ENCODE measurements at places on chromosomes 7 and 10.

DNA sequence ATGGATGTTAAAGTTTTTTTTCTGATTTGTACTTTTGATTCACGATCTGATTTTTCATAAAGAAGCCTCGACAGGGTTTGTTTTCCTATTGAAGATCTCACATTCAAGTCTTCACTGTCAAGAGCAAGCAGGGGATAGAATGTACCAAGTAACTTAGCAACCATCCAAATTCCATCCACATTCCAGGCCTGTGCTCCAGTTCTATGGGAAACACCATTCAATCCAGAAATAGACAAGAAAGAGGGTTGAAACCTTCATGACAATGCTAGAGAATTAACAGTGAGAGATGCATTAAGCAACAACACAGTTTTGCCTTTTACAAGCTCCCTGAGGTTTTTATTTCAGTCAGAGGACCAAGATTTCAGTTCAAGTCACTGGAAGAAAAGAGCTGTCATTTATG lies 300.2 kb downstream of the NEBL start:
- DNase-seq = no peak

GRCh38 chr10:118835682-118836326 lies 81.0 kb upstream of the CACUL1 start:
- DNase-seq = no peak

GRCh38 chr10:104337521-104337984 lies 712 bp downstream of the ITPRIP start:
- DNase-seq = no peak

- no peak for DNase-seq
Observed at GRCh38 chr10:45419676-45420025, 45.6 kb downstream of the ALOX5 start.

DNA sequence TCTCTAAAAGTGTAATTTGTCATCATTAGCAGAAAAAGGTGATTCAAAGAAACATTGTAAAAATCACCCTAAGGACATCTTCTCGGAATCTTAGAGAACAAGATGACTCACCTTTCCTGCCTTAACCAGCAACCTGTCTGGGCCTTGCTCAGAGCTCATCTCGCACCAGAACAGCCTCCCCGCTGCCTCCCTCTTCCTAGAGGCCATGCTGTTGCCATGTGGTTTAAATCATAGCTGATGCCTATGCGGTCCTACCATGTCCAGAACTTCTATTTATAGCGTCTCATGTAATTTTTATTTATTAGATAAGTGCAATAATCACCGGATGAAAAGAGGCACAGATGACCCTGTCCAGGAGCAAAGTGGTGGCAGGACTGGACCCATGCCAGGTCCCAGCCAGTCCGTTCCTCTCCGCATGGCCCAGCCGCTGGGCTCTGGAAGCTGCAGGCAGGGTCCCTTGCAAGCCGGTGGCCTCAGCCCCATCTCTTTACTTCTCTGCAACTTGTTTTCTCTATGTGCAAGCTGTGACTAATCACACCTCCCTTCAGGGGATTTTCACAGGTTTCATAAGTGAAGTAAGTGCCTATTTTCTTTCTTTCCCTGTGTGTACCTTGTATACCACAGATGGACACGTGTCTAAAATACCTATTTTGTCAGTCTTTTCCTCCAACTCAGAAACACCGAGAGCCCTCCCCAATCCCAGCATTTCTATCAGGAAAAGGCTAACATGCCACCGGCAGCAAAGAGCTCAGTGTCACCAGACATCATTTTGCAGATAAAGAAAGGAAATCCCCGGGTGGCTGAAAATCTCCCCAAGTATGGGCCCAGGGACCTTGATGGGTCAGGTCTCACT lies 27.1 kb downstream of the KLF6 start:
- DNase-seq = no peak

GRCh38 chr7:28106321-28106829 lies 74.2 kb downstream of the JAZF1 start:
- no peak for DNase-seq

GRCh38 chr10:5360318-5360915 lies 4.3 kb upstream of the UCN3 start:
- DNase-seq = no peak

DNA sequence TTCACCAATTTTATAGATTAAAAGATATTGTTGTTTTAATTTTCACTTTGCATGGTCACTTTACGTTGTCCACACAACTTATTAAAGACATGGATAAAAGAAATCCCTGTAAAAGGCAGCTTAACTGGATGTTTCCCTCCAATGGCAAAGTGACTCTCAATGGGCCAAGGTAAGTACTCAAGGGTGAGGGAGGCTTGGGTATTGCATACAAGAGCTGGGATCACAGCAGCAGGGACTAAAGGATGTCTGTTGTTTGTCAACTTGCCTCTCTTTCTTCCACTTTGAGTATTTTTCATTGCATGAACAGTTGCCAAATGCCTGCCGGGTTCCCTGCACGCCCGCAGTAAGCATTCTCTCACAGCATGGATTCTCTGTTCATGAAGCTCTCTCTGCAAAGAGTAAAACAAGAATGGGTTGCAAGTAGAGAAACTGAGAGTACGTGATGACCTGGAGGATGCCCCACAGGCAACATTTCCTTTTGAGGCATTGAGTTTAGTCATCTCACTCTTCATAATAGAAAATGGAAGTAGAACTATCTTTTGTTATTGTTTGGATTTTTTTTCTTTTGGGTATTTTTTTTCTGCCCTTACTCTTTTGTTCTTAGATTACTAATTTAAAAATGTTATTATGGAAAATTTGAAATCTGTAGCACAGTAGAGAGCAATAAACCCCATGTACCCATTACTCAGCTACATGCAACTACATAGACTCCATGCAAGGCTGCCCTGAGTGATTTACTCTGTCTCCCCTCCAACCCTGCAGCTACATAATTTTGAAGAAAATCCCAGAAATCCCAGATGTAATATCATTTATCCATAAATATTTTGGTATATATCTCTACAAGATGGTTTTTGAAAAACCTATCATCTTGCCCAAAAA lies 26.3 kb downstream of the GPR141 start:
- DNase-seq = no peak

GRCh38 chr7:28228396-28228795 lies 47.8 kb upstream of the JAZF1 start:
- DNase-seq = no peak

DNA sequence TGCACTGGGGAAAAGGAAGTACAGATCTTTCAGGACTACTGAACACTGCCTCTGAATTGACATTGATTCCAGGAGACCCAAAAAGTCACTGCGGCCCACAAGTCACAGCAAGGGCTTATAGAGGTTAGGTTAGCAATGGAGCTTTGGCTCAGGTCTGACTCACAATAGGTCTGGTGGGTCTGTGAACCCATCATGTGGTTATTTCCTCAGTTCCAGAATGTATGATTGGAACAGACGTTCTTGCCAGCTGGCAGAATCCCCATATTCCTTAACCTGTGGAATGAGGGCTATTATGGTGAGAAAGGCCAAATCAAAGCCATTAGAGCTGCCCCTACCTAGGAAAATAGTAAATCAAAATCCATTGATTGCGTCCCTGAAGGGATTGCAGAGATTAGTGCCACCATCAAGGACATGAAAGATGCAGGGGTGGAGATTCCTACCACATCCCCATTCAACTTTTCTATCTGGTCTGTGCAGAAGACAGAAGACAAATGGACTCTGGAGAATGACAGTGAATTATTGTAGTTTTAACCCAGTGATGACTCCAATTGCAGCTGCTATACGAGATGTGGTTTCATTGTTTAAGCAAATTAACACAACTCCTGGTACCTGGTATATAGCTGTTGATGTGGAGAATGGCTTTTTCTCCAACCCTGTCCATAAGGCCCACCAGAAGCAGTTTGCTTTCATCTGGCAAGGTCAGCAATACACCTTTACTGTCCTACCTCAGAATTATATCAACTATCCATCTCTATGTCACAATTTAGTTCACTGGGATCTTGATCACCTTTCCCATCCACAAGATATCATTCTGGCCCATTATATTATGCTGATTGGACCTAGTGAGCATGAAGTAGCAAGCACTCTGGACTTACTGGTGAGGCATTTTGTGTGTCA lies 44.5 kb upstream of the PIK3CG start:
- DNase-seq = no peak

DNA sequence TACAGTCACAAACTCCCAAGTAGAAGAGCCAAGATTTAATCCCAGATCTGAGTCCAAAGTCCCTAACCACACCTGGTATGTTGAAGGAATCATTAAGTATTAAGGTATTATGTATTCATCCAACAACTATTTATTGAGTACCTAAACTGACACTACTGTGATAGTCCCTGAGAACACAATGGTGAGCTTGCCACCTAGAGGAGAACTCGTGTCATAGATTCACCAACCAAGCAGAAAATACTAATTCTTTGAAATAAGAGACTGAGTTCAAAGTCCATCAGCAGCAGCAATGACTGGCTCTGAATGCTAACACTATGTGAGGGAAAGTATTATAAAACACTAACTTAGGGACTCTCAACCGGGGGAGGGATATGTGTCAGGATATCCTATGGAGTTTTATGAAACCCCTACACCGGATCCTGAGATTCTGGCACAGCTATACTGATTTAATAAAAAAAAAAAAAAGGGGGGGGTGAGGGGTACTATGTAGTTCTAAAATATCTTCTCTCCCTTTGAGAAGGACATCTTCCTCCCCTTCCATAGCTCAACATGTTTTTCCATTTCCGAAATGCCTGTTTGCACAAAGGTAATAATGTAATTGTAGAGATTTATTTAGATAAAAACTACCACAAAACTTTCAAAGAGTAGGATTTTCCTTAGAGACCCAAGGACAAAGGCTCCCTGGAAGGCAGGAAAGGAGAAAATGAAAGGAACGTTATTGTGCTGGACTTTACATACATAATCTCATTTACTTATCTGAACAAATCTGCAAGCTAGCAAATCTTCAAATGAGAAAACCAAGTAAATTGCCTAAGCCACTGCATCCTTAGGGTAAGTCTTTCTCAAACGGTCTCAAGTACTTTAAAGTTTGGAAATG lies 1.6 kb downstream of the NCOA4 start:
- no peak for DNase-seq

GRCh38 chr10:122333037-122333436 lies 41.5 kb upstream of the PLEKHA1 start:
- no peak for DNase-seq

DNA sequence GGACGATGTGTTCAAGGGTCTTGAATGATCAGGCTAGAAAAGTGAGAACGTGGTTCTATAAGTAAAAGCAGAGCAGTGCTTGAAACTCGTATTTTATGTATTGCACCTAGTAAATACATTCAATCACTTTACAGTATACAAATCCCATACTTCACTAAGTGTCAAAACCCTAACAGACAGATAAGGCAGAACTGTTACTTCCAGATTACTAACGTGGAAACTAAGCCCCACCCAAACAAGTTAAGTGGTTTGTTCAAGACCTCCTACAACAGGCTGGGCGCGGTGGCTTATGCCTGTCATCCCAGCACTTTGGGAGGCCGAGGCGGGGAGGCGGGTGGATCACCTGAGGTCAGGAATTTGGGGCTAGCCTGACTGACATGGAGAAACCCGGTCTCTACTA lies 9.2 kb upstream of the MYO1G start:
- DNase-seq = no peak

GRCh38 chr7:85452674-85453073 lies 265.8 kb upstream of the SEMA3D start:
- DNase-seq = no peak

- no peak for DNase-seq
Observed at GRCh38 chr7:605661-606450, 86.2 kb upstream of the PDGFA start.

GRCh38 chr7:4883033-4883371 lies 514 bp downstream of the RADIL start:
- no peak for DNase-seq

DNA sequence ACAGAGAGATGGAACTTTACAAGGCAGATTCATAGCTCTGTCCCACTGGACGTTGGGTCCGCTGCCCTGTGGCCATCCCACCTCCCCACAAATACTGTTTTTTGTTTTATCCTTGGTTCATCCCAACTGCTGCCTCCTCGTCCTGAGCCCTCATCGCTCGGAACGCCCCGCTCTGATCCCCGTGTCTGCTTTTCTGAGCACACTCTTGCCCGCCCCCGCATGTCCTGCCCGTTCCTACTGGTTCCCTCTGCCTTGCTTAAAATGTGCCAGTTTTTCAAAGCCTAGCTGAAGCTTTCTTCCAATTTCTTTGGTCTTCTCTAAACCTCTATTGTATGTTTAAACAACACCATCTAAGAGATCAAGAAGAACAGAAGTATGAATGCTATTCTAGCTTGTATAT lies 19.4 kb downstream of the RNF32 start:
- no peak for DNase-seq

- DNase-seq = no peak
Observed at GRCh38 chr7:129664029-129665012, 52.8 kb downstream of the NRF1 start.

GRCh38 chr7:2796358-2797352 lies 47.5 kb downstream of the GNA12 start:
- no peak for DNase-seq

- no peak for DNase-seq
Observed at GRCh38 chr7:99146979-99147378, 3.1 kb upstream of the SMURF1 start.

- no peak for DNase-seq
Observed at GRCh38 chr10:3852147-3852904, 67.3 kb upstream of the KLF6 start.

DNA sequence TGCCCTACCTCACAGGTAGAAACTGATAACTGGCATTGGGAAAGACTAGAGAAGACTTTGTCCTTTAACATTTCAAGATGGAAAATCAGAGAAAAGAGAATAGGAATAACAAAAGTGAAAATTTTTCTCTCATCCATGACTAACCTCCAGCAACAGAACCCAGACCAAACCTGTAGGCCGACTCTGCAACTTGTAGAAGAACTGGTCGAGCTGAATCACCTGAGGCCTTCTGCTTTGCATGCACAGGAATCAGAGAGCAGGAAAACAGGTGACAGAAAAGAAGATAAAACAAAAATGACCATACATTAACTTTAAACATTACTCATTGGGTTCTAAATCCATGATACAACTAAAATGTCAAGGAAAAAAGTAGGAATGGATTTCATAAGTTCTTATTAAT lies 137.1 kb downstream of the SLC25A13 start:
- DNase-seq = no peak

GRCh38 chr10:4889959-4890358 lies 64.0 kb downstream of the AKR1E2 start:
- no peak for DNase-seq

DNA sequence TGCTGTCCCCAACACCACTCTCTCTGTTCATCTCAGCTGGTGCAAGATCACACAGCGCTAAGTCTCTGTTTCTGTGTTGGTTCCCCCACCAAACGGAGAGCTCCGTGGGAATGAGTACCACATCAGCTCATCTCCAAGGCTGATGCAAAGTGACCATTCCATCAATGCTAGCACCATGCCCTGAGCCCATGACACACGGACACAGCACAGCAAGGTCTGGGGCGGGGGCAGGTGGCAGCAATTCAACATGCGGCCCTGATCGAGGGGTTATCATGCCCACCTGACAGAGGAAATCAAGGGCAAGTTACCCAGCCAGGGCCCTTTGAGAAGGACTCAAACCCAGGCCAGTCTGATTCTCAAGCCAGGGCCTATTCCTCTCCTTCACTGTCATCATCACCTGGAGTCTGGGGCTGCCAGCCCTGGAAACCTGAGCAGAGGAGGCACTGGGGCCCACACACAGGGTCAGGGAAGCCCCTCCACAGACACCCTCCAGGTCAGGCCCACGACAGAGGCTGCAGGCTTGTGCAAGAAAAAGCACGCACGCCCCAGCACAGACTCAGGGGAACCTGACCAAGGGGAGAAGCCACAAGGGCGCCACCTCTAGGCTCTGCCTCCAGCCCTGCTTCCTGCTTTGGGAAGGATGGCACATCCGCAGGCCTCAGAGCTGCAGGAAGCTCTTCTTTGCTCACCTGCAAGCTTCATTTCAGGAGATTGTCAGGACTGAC lies 74.8 kb downstream of the GRID1 start:
- DNase-seq = no peak

All from stimulated activated CD8-positive, alpha-beta memory T cell treated with anti-CD3 and anti-CD28 coated beads, Interleukin-4, amount 100 ng/mL, for 4 hours (primary cell).